Left lobe of liver (tissue), 2 donors: ENCODE measurements at places on chromosomes 12 and 14. TPM values are rescaled to one million over a fixed set of nuclear protein-coding genes. Genes with fewer than 3 reads are reported as not detected.
A peak's percentile ranks its signal among the peaks of the same experiment; 100 is the strongest.

GRCh38 chr12:4215229-4216186, 58.1 kb upstream of the CCND2 start:
- peak; percentile 57 for DNase-seq

The MEG3 gene
- total RNA-seq = 26.7 TPM

DNA sequence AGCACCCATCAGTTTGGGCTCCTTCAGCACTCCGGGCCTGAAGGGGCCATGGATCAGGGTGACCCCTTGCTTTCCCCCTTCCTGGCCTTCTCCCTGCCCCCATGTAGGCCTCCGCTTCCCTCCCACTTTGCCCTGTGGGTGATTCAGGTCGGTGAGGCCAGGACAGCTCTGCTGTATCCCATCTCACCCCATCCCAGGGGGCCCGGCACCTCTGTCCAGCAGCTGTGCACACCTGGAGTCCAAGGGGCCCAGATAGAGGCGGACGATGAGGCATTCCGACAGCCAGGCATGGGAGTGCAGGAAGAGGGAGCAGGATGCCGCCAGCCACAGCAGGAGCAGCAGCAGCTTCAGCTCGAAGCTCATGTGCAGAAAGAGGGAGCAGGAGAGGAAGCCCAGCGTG, 11.4 kb downstream of the LTB4R start:
- no peak for DNase-seq

DNA sequence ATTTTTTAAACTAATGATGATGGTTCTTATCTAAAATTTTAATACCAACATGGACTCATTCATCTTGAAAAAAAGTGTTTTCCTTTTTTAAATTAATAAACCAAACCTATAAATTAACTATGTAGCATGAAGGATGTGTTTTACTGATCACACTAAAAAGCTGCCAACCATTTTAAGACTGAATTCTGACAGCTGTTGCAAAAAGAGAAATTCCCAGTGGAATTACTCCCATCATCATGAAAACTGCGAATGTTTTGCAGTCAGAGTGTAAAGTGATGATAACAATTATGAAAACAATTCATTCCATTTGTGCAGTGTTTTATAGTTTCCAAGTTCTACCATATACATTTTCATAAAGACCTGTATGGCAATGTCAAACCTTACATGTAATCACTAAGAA, 232.8 kb downstream of the SLC2A13 start:
- no peak for DNase-seq

- no peak for DNase-seq
These were observed 89.6 kb downstream of the C12orf75 start for GRCh38 chr12:105420046-105420445.

DNA sequence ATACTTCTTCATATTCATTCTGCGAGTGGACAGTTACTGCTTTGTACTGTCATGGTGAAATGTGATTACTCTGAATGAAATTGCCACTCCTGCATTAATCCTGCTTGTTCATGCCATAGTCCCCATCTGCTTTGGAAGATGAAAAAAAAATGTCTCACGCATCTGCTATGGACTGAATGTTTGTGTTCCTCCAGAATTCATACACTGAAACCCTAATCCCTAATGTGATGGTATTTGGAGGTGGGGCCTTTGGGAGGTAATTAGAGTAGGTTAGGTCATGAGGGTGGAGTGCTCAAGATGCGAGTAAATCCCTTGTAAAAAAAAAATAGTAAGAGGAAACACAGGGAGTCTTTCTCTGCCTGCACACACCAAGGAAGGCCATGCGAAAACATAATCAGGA, 427.2 kb downstream of the TMTC2 start:
- no peak for DNase-seq

- DNase-seq = no peak
These were observed 15.7 kb downstream of the CLEC4C start for GRCh38 chr12:7731486-7731885.

DNA sequence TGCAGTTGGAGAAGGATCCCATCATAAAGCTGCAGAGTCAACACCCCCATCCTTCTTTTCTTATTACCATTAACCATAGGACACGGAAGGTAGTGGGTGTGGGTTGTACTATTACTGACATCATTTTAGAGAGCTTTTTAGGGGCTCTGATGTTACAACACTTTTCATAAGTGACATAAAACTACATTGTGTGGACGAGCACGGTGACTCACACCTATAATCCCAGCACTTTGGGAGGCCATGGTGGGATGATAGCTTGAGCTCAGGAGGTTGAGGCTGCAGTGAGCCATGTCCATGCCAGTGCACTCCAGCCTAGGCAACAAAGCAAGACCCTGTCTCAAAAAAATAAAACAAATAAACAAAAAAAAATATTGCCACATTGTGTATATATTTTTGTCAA, 167.1 kb downstream of the DUSP6 start:
- no peak for DNase-seq

DNA sequence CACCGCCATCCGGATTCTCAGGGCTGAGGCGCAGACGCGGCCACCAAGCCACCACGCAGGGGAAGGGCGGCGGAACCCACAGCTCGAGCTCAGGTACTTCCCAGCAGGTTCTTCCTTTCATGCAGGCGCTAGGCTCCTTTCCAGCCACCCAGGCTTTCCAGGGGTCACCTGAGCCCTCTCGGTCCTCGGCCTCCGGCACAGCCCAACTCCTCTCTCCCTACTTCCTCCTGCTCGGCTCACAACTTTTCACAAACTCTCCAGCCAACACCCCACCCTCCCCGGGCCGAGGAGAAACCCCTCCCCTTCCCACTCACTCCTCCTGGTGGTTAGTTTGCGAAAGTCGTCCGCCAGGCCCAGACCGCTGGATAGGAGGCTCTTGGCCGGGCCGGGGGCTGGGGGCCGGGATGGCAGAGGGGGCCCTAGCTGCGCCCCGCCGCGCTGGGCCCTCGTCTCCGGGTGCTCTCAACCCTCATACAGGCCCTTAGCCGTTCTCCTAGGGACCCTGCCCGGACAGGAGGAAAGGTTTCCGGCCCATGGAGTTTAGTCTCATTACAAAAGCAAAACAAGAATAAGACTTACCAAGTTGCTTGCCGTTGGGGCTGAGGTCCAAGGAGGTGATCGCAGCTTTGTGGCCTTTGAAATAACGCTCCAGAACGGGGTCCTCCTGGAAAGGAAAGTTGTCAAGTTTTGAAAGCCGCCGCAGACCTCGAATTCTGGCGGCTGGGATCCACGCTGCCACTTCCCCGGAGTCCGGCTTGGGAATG, at the start of gene GALNT4:
Gene GALNT4 (minus strand): TSS at position 256 of the 764 bp plus-strand sequence. CDS start 247 bp downstream, at position 9.
- peak; percentile 88 for DNase-seq

GRCh38 chr14:31326111-31326510, 94.2 kb downstream of the HEATR5A start:
- no peak for DNase-seq

DNA sequence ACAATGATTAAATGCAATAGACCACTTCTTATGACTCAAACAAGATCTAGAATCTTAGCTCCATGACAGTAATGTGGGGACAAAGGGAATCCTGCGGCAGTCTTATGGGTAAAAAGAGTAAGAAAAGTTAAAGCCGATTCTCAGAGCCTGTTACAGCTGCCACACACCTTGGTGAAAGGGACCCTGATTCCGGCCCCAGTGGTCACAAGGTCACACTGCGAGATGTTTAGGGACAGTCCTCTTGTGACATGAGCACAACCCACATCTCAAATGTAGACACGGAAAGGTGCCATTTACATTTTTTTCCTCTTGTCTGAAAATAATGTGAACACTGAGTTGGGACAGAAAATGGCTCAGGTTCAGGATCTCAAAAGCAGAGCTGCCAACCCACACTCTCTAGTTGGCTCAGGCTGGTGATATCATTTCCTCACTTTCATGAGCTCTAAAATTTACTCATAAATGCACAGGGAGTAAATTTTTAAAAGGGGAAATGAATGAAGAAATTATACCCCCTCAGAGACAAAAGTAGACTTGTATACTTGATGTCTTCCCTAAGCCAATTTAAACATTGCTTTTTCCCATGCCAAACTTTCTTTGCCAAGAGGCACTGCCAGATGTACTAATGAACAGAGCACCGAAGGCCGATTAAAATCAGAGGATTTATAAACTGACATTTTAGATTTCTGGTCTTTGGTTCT, 113.1 kb upstream of the OVCH1 start:
- DNase-seq = peak; percentile 55

DNA sequence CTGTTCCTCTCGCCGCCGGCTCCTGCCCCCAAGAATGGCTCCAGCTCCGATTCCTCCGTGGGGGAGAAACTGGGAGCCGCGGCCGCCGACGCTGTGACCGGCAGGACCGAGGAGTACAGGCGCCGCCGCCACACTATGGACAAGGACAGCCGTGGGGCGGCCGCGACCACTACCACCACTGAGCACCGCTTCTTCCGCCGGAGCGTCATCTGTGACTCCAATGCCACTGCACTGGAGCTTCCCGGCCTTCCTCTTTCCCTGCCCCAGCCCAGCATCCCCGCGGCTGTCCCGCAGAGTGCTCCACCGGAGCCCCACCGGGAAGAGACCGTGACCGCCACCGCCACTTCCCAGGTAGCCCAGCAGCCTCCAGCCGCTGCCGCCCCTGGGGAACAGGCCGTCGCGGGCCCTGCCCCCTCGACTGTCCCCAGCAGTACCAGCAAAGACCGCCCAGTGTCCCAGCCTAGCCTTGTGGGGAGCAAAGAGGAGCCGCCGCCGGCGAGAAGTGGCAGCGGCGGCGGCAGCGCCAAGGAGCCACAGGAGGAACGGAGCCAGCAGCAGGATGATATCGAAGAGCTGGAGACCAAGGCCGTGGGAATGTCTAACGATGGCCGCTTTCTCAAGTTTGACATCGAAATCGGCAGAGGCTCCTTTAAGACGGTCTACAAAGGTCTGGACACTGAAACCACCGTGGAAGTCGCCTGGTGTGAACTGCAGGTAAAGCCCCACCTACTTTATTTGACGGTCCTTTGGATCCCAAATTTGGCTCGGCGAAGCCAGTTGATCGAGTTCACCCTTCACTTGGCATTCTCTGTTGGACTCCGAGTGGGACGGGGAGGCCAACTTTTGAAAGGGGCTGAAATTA, 1.5 kb downstream of the WNK1 start:
- peak; percentile 74 for DNase-seq

GRCh38 chr14:88829188-88829587, 4.7 kb downstream of the TTC8 start:
- DNase-seq = no peak

The PLEKHH1 gene
- 2.9 TPM for total RNA-seq

DNA sequence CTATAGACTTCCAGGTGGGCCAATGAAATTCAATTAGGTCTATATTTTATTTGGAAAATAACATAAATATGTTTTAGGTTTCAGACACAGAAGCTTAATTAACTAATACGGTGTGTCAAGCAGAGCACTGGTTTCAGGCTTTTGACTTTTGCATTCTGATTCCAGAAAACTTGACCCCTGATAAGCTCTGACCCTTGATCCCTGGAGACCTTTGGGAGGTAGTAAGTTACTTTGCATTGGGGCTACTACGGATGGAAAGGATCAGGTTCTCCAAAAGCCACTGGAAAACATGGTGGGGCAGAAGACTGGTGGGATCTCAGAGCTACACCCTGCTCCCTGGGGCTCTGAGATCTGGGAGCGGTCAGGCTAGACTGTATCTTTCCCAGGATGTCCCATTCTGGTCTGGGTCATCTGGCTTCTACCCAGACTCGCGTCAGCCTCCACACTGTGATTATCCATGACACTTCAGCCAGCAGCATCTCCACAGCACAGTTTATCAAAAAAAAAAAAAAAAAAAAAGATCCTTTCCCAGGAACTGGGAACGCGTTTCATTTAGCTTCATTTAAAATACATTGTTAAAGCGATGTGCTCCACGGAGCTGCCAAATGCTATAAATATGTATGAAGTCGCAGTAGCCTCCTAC, 17.8 kb upstream of the EMP1 start:
- no peak for DNase-seq

The TRHDE gene
- 1.2 TPM for total RNA-seq

The DLST gene
- total RNA-seq = 65.6 TPM

GRCh38 chr14:30389877-30390385, 169.0 kb upstream of the G2E3 start:
- DNase-seq = no peak

- no peak for DNase-seq
These were observed 441 bp downstream of the E2F7 start for GRCh38 chr12:77064896-77065360.

- no peak for DNase-seq
These were observed 99.1 kb downstream of the NELL2 start for GRCh38 chr12:44777044-44777443.

The NPFF gene
- not detected for total RNA-seq

- no peak for DNase-seq
These were observed 42.6 kb downstream of the PLXNC1 start for GRCh38 chr12:94191023-94191422.

- DNase-seq = no peak
These were observed 101.9 kb upstream of the EEA1 start for GRCh38 chr12:93031028-93031427.

DNA sequence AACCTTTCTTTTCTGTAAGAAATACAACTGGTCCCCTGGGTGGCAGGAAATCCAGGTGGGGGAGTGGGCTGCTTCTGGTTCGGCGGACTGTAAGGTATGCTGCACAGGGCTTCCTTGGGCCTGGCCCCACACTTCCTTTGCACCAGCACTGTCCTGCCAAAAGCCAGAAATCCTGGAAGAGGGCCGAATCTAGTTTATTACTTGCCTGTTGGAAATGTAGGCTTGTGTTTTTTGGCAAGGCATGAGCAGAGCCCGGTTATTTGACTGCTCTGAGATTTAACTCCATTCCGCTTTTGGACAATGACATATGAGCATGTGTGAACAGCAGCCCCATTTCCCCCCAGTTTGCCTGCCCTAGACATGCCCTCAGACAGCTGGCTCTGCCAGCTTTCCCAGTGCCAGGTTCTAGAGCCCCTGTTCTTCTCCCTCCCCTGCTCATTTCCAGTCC, 86.6 kb downstream of the BORCS5 start:
- peak; percentile 81 for DNase-seq

- DNase-seq = no peak
These were observed 1239.8 kb downstream of the TMEM121 start for GRCh38 chr14:106766145-106766544.

The KLHL33 gene
- total RNA-seq = 0.20 TPM

- DNase-seq = no peak
These were observed 448.7 kb downstream of the SLC6A15 start for GRCh38 chr12:84463741-84464495.

- no peak for DNase-seq
These were observed 111.8 kb downstream of the PLEKHG7 start for GRCh38 chr12:92814584-92814983.

- peak; percentile 33 for DNase-seq
These were observed 7.8 kb downstream of the PITPNM2 start for GRCh38 chr12:123142921-123143735.

DNA sequence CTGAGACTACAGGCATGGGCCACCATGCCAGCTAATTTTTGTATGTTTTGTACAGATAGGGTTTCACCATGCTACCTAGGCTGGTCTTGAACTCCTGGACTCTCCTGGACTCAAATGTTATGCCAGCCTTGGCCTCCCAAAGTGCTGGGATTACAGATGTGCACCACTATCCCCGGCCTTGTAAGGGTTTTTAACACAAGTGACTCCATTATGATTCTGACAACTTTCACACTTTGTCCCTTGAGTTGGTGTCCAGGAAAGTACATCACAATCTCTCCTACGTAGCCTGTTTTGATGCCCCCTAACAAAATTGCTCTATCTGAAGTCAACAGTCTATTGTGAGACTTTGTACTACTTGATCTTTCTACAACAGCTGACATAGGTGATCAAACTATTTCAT, 11.4 kb upstream of the METAP2 start:
- no peak for DNase-seq

GRCh38 chr12:14239935-14240872, 125.3 kb upstream of the ATF7IP start:
- DNase-seq = no peak

GRCh38 chr14:58282925-58283593, 15.3 kb upstream of the ARID4A start:
- no peak for DNase-seq

The LIN7A gene
- 9.5 TPM for total RNA-seq

GRCh38 chr14:96512602-96513397, 10.6 kb downstream of the PAPOLA start:
- DNase-seq = no peak

The INF2 gene
- 63.1 TPM for total RNA-seq
